Stimulated activated CD8-positive, alpha-beta memory T cell treated with anti-CD3 and anti-CD28 coated beads, Interleukin-4, amount 100 ng/mL, for 4 hours (primary cell): ENCODE measurements at places on chromosomes 5 and 9.

DNA sequence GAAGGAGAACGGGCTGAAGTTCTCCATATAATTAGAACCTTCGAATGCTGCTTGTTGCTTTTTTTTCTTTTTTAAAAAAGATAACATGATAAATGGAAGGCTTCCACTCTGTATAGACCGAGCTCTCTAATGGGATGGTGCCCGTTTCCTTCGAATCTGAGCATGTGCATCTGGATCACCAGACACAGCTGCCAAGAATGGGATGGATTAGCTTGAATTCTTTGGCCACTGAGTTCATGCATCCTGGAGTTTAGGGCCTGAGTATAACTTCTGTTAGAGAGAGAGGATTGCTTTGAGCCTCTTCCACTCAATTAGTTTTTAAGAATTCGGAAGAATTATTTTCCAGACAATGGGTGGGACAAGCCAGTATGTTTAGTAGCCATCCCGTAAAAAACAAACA lies 93.7 kb upstream of the GDNF start:
- no peak for DNase-seq

GRCh38 chr9:4287886-4288588 lies 11.8 kb downstream of the GLIS3 start:
- no peak for DNase-seq

- DNase-seq = no peak
These were observed 20.6 kb downstream of the FAM240B start for GRCh38 chr9:38699337-38699736.

GRCh38 chr5:72408603-72409002 lies 88.4 kb downstream of the PTCD2 start:
- no peak for DNase-seq

DNA sequence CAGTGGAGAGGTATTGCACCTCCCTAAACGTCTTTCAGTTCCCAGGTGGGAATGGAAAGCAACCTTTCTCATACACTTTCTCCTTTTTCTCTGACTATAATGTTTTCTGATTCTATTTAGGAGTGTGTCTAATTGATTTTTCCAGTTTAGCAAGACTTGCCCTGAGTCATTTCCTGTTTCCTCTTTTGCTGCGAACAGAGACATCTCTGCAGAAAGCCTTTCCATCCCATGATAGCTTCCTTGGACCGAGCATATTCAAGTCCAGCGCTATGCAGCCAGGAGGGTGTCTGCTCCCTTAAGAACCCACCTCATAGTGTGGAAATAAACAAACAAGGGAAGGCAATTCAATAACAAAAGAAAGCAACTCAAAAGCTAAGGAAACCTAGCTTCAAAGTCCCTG lies 60.0 kb upstream of the CDH6 start:
- DNase-seq = no peak

DNA sequence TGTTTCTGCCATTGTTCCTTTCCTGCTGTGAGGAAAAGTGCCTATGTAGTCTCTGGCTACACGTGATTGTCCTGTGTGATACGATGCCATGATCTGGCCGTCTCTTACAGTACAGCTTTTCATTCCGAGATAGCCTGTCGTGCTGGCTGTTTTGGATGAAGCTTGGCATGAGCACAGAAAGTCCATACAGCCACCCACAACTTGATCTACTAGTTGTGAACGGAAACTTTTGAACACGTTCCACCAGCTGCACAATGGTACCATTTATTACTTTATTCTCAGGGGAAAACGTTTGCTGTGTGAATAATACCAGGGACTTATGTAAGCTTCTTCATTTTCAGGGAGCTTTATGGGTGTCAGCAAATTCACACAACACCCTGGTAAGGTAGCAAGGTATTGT lies 217.6 kb upstream of the ANKRD55 start:
- DNase-seq = no peak

DNA sequence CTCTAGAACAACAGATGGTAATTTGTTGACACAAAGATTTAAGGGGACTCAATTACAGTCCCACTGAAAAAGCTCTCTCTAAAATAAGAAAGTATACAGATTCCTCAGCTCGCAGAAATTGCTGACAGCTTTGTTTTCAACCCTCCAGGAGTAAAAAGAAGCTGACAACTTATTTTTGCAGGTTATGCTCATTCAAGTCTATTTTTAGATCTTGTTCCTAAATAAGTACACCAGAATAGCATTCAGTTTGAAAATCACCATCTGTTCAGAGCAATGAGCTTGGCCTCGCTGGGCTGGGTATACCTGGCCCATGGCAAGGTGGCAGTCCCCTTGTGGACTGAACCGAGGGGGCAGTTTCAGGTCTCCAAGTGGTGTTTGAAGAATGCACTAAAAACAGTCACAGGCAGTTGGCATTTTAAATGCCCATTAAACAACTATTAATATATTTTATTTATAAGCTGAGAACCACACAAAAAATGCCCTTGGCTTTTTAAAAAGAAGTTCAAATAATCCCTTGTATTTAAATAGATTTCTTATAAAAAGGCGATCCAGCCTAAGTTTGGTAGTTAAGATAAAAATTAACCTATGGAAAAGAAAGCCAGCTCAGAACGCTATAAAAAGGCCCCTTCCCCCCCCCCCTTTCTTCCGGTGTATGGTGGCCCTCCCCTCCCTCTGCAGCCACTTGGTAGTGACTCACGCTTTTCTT lies 169.2 kb downstream of the AUH start:
- no peak for DNase-seq

DNA sequence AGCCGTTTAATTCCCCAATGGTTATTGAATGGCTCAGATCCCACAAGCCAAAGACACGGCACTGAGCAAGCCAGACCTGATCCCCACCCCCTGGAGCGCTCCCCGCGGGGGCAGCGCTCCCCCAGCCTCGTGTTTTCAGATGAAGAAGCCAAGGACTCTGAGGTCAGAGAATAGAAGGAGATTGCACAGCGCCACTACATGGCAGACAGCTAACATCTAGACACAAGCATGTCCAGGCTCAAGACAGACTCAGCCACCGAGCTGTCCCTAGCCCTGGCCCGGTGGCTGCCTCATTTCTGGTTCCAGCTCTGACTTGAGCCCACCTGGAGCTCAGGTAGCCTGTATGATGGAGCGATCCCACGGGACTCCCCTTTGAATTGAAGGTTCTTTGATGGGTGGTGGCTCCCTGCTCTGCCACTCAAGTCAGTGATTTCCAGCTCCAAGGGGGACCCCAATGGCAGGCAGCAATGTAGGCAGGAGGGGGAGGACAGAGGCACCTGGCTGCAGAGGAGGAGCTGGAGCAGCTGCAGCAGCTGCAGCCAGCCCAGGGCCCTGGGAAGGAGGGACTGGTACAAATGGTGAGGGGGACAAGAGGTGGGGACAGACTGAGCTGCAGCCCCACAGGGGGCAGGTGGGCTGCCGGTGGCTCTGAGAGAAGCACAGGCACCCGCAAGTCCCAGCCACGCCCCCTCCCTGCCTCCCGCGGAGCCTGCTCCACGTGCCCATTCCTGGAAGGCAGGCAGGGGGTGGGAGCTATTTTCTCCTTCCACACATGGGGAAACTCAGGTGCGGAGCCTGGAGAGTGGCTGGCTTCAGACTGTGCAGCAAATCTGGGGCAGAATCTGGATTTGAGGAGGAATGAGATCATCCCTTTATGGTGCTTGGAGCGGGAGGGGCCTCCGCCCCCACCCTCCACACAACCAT lies 40.2 kb downstream of the NTNG2 start:
- DNase-seq = no peak

- DNase-seq = no peak
These were observed 37.5 kb downstream of the GSN start for GRCh38 chr9:121305269-121305994.

GRCh38 chr9:14654932-14655331 lies 38.3 kb downstream of the ZDHHC21 start:
- DNase-seq = no peak

GRCh38 chr9:111161015-111161415 lies 122.7 kb upstream of the LPAR1 start:
- no peak for DNase-seq

GRCh38 chr9:100441911-100442361 lies 15.0 kb downstream of the MSANTD3 start:
- no peak for DNase-seq

DNA sequence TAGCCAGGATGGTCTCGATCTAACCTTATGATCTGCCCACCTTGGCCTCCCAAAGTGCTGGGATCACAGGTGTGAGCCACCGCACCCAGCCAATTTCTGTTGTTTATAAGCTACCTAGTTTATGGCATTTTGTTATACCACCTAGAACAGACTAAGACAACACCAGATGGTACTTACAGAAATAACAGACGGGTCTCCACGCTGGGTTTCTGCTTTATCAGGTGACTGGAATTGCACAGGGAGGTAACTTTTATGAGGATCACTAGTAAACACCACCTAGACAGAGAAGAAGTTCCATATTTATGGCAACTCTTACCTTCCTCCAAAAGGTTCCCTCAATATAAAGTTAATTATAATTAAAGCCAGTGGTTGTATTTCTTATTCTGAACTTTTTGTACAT lies 74.0 kb downstream of the CEMIP2 start:
- no peak for DNase-seq

GRCh38 chr5:150139334-150139733 lies 16.3 kb downstream of the PDGFRB start:
- DNase-seq = no peak

DNA sequence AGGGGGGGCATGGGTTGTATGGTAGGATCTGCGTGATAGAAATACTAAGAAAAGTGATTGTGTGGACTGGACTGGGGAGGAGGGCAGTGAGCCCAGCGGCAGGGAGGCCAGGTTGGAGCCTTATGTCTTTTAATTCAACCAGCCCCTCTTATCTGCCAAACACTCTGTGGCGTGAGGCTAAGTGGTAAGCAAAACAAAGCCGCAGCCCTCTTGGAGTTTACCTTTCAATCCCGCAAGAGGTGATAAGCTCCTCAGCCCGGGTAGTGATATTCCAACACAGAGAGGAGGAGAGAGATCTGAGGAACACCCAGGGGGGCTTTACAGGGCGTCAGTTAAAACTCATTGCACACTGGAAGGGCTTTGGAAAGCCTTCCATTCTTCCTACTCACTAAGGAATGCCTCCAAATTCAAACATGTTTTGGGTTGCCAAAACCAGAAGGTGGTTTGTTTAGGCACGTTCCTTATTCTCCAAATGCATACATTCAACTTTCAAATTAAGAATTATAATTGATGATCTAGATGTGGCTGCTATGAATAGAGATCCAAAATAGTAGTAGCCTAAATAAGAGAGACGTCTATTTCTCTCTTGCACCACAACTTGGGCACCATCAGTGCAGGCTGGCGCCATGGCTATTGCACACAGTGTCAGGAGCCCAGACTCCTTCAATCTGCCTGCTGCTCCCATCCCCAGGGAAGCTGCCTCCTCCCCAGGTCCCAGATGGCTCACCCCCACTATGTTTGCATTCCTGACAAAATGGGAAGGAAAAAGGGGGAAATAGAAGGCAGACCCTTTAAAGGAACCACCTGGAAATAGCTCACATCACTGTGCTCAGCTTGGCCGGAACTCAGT lies 75.1 kb upstream of the FSTL4 start:
- DNase-seq = no peak

GRCh38 chr5:10524376-10525123 lies 39.3 kb upstream of the ANKRD33B start:
- no peak for DNase-seq

- DNase-seq = no peak
These were observed 80.2 kb downstream of the TMC1 start for GRCh38 chr9:72601615-72602014.

DNA sequence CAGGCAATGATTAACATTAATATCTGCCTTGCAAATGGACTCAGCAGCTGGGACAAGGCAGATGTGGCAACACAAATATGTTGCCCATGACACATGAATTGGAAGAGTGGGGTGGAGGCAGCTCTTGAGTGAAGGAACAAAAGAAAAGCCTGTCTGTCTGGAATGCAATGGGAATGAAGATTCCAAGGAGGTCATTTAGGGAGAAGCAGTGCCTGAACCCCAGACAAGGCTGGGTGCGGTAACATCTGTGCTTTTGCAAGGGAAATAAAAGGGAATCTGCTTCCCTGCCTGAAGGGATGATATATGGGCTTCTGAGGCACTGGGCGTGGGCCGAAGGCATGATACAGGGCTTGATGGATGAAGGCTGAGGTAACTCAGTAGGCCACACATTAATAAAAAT lies 94.1 kb upstream of the TRIM32 start:
- DNase-seq = no peak

DNA sequence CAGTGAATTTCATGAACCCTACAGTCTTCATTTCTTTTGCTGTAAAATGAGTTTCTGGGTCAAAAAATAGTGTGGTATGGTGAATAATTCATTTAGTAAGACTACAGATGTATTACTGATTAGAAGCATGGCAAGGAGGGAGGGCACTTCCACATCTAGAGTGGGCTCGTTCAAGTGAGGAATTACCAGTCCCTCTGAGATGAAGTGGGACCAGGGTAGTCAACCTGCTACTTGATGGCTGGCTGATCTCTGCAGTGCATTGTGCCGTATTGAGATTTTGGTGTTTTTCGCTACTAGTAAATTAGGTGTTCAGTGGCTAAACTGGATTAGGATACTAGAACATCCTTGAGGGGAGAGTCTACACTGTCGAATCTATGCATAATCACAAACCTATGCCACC lies 10.8 kb downstream of the CDC37L1 start:
- DNase-seq = no peak

GRCh38 chr9:94511134-94511954 lies 43.5 kb upstream of the PCAT7 start:
- DNase-seq = no peak

GRCh38 chr5:154755361-154756008 lies at the start of gene LARP1:
Gene LARP1, plus strand, starts transcription at chr5:154755377. Its CDS starts 381 bp downstream, at chr5:154755758.
- no peak for DNase-seq

- DNase-seq = no peak
These were observed 247.6 kb downstream of the COX7C start for GRCh38 chr5:86865256-86865785.

DNA sequence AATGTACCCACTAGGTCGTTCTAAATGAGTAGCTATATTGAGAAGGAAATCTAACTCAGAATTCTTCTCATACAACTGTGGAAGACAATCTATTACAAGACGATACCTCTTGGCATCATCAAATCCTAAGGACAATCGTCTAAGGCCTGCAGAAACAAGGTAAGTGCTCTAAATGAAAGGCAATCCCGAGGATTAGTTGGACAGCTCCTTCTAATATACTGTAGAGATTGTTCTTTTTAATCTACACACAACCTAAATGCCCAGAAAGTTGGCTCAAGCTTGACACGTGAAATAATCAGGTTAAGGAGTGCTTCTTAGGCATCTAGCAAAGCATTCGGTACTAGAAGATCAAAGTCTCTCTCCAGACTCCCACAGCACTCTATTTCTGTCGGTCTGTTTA lies 55.1 kb downstream of the MED27 start:
- no peak for DNase-seq

- DNase-seq = no peak
These were observed 1280.2 kb upstream of the ACO1 start for GRCh38 chr9:31104249-31104648.

GRCh38 chr9:28832168-28832770 lies 1259.0 kb upstream of the C9orf72 start:
- no peak for DNase-seq

GRCh38 chr5:61525512-61526206 lies 193.6 kb downstream of the ZSWIM6 start:
- no peak for DNase-seq

- no peak for DNase-seq
These were observed 163.4 kb downstream of the FER start for GRCh38 chr5:108911055-108911454.

GRCh38 chr9:133519693-133520092 lies 5.1 kb downstream of the MYMK start:
- no peak for DNase-seq

GRCh38 chr5:169544264-169544950 lies 39.2 kb upstream of the SPDL1 start:
- DNase-seq = no peak
